ENCODE measurements at places on chromosomes 16 and 17.

GRCh38 chr16:22861580-22861979 is 47.6 kb downstream of the HS3ST2 start:
- DNase-seq: no peak

DNA sequence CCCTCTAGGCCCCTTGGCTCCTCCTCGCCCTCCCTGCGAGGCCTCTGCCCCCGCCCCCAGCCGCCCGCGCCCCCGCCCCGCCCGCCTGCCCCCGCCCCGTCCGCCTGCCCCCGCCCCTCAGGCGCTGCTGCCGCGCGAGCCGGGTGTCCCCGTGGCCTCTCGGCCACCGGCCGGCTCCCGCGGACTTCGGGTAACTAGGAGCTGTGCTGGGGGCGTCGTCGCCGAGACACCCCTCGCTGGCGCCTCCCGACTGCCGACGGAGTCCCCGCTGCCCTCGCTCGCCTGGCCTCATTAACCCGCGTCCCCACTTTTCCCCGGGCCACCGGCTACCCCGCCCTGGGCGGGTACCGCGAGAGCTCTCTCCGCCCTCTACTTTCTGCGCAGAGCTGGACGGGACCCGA is at the start of gene TLCD1:
TSS of gene TLCD1 (minus strand) at position 8 of the 401 bp plus-strand sequence. CDS start 136 bp downstream, outside the sequence.
- no peak for DNase-seq

GRCh38 chr17:40515491-40516041 is 14.1 kb upstream of the TNS4 start:
- no peak for DNase-seq

DNA sequence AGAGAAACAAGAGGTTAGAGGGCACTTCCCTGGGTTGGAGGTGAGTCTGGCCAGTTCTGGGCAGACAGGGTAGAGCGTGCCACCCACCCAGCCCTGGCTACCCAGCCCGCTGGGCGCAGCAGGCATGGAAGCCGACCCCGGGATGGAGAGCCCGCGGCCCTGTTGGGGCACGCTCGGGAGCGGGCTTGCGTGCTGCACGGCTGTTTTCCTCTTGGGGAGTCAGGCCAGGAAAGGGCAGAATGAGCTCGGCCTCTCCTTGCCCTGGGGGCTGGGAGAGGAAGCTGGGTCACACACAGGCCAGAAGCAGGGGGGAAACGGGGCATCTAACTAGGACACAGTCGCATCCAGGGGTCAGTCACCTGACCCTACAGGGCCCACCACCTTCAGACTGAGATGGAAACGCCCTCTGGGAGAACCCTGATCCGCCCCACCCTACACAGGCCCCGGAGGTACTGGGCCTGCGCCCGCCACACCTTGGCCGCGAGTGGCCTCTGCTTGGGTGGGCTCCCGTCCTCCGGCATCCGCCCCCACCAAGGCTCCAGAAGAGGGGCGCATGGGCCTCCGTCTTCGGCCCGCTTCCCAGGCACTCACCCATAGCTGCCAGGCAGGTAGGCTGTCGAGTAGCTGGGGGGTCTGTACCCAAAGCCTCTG is 1.2 kb downstream of the SOX15 start:
- no peak for DNase-seq

DNA sequence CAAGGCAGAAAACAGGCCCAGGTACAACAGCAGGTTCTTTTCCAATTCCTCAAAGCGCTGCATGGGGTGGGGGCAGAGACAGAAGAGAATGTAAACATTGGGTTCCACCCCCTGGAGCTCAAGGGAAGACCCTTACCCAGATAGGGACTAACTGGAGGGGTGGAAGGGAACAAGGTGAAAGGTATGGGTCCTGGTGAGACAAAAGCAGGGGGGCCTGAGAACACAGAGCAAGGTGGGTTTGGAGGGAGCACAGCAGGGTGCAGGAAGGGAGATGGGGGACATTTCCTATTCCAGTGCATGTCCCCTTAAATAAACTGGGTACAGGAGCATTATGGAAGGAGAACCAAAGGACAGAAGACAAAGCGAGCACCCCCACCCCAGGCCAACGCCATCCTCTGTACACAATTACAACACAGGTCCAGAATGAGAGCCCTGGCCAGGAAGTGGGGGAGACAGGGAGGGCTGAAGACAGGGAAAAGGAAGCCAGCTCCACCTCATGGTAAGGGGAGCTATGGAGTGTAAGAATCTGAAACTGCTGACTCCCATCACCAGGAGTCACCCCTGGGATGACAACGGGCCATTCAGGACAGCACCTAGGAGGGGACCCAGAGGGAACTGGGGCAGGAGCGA is 2.1 kb upstream of the CD2BP2 start:
- no peak for DNase-seq

DNA sequence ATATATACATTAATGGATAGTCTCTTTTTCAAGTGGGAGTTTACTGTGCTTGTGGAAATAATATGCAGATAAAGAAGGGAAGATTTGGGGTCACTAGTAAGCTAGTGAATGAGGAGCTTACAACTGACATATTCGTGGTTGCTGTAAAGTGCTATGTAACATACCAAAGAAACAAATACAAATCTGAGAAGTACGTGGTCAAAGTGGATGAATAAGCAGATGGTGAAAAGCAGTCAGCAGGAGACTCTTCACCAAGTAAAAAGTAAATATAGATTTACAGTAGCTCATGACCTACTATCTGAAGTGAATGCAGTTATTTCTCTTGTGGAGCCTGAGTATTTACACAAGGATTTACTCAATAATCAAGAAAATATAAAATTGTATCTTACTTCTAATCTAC is 136.6 kb upstream of the ELAC2 start:
- no peak for DNase-seq

- no peak for DNase-seq
These were observed 123.5 kb downstream of the CBLN1 start for GRCh38 chr16:49158029-49158642.

DNA sequence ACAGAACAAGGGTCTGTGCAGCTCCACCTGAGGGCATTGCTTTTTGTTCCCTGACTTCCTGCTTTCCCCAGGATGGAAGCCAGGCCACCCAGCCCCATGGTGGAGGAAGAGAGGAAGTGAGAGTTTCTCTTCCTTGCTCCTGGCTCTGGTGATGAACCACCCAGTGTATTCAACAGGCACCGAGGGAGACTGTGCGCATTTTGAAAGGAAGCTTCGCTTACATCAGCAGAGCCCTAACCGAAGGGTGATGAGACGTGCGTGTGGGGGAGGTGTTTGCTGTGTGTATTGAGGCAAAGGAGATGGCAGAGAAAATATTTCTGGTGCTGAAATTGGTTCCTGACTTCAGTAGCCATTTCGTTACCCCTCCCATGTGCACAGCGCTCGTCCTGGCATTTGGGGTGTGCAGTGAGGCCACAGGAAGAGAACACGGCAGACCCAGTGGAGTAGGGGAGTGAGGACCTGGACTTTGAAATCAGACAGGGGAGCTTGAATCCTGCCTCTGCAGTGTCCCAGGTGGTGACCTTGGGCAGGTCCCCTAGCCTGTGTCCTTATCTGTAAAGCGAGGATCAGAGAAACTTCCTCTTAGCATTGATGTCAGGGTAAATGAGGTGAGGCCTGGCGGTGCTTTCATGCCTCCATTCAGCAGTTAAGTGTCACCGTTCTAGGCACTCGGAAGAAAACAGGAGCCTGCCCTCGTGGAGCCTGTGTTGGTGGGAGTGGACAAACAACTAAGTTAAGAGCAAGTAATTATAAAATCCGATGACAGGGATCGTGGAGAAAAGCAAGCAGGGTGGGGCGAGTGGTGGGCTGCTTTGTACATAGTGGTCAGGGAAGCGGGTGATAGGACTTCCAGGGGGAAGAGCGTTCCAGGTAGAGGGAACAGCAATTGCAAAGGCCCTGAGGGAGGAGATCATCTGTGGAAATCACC is 7.4 kb downstream of the CMIP start:
- DNase-seq: no peak

GRCh38 chr16:58026705-58027160 is 1.2 kb downstream of the MMP15 start:
- DNase-seq: no peak

- DNase-seq: no peak
These were observed 432.3 kb downstream of the TMEM114 start for GRCh38 chr16:8158051-8158450.

GRCh38 chr16:86239381-86239780 is 270.9 kb upstream of the FOXF1 start:
- DNase-seq: no peak

DNA sequence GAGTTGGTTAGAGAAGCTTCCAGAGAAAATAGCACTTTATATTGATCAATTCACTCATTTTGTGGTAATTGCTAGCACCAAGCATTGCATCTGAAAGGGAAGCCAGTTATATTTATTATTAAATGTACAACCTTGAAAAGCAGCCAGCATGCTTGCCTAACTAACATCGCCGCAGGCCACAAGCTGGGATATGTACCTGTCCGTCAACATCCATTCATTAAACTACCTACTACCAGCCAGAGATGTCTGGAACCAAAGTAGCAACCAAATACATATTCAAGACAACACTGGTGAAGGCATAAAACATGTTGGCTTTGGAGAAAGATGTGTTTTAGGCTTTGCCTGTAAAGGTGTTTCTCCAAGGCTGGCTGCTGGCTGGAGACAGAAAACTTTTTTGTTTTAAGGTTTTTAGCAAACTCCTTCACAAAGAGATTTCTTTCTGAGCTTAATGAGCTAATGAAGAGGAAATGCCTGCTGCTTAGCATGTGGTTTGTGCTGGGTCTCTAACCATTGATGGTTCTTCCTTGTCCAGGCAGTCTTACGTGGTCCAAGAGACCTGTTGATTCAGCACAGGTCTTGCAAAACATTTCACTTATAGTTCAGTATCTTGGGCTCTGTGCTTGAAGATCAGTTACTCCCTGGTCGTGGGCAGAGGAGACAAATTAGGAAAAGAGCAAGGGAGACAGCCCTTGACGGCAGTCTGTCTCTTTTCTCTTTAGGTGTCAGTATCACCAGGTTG is 3.1 kb downstream of the ITPRIPL2 start:
- DNase-seq: no peak

GRCh38 chr16:31487720-31488467 is 5.0 kb downstream of the SLC5A2 start:
- DNase-seq: no peak

DNA sequence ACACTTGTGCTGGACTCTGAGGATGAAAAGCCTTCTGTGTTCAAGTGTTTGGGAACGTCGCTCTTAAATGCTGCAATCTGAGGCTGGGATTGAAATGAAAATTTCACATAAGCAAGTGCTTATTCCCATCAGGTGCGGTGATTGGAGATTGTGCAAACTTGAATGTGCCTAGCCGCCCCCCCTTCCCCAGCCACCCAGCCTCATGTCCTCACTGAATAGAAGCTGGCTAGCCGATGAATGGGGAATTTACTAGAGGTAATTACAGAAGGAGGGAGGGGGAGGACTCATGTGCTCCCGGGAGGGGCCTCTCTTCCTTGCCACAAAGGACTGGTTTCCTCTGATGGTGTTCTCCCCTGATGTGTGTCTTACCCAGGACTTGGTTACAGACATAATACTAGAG is 544.8 kb upstream of the EEF2KMT start:
- no peak for DNase-seq

GRCh38 chr17:48532261-48532660 is 1.4 kb upstream of the HOXB1 start:
- DNase-seq: no peak

DNA sequence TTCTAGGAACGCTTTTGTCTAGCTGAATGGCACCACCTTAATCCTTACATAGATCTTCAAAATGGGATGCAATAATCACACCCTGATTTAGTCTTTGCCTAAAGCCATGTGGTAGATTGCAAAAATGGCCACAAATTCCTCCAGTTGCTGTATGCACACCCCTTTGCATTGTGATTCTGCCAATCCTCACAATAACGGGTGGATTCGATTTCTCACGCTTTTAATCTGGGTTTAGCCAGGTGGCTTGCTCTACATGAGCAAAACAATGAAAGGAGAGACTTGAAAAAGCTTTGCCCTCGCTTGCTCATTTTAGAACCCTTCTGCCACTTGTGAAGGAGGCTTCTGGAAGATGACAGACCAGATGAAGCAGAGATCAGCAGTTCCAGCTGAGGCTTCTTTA is 50.3 kb upstream of the B4GALNT2 start:
- DNase-seq: no peak

- DNase-seq: peak; percentile 27
These were observed 11.4 kb downstream of the SLC7A6 start for GRCh38 chr16:68275611-68276191.

DNA sequence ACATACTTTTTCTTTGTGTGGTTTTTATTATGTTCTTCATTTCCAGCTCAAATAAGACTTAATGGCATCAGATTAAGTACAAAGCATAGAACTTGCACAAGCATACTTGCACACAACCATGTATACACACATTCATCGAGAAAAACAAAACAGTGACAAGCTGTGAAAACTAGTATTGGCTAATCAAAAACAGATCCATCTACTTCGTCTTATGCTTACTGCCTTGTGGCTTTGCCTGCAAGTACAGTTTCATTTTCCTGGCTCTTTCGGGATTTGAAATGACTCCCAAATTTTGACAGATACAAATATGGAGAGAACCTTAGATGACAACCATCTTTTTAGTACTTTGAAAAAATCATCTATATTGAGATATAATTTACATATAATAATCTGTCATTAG is 338.3 kb downstream of the BCAS3 start:
- no peak for DNase-seq

GRCh38 chr16:89374393-89374960 is 115.9 kb downstream of the ANKRD11 start:
- no peak for DNase-seq

GRCh38 chr17:76997981-76998531 is 129.9 kb downstream of the MGAT5B start:
- no peak for DNase-seq
